ENCODE measurements at places on chromosomes 7 and 10.
A peak's percentile ranks its signal among the peaks of the same experiment; 100 is the strongest.

DNA sequence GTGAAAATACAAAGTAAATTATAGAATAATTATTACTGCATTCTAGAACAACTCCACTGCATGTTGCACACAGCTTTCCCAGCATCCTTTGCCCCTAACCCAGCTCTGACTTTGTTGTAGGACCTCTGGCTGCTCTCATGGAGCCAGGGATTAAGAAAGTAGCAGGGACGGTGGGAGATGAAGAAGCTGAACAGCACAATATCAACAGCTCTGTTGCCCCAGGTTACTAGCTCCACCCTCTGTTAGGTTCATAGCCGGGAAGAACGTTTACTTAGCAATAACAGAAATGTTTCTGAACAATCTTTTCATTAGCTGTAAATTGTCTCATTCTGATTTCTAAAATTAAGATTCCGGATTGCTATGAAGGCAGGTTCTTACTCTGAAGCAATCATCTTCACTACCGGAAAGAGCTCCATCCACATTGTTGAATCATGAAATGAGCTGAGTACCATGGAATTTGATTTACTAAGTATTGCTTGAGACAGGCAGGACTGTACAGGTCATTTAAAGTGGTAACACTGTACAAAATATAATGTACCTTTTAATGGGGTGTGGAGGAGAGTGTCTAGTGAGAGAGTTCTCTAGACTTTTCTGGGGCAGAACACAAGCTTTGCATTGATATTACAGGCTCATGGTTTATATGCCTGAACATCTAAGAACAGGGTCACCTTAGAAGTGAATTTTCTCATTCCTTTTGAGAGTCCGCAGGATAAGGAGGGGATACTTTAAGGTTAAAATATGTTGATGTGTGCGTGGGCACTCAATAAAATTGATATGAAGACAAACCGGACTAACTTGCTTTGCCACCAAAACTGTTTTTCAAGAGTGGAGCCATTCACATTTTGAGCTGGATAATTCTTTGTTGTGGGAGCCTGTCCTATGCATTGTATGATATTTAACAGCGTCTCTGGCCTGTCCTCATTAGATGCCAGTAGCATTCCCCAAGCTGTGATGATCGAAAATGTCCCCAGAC, 20.8 kb upstream of the RAB18 start:
- peak; percentile 8 for DNase-seq

DNA sequence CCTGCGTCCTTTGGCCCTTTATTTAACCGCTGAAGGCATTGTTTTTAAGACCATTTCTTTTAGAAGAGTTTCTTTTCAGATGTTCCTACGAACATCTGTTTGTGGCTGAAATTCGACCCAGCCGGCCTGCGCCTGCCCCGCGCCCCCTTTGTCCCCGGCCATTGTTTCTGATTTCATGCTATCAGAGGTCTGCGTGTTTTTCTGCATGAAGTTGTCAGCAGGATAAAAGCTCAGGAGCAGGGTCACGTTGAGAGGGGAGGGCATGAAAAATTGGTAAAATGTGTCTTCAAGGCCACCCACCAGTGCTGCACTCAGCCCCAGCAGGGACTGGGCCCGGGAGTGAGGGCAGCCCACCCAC, 43.1 kb downstream of the NKX6-2 start:
- no peak for DNase-seq

DNA sequence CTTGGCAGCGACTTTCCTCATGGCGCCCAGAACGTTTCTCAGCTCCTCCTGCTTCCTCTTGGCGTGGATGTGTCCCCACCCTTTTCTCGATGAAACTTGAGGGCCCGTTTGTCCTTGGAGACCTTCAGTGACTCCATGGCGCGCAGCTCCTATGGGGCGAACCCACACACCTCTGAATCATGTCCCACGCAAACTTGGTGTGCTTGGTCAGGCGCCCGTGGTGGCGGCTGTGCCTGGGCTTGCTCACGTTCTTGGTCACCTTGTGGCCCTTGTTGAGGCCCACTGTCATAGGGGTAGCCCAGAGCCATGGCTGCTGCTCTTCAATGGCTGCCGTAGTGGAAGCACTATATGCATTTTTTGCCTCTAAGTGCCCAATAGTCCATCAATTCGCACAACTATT, 117.5 kb upstream of the FOXP2 start:
- no peak for DNase-seq

DNA sequence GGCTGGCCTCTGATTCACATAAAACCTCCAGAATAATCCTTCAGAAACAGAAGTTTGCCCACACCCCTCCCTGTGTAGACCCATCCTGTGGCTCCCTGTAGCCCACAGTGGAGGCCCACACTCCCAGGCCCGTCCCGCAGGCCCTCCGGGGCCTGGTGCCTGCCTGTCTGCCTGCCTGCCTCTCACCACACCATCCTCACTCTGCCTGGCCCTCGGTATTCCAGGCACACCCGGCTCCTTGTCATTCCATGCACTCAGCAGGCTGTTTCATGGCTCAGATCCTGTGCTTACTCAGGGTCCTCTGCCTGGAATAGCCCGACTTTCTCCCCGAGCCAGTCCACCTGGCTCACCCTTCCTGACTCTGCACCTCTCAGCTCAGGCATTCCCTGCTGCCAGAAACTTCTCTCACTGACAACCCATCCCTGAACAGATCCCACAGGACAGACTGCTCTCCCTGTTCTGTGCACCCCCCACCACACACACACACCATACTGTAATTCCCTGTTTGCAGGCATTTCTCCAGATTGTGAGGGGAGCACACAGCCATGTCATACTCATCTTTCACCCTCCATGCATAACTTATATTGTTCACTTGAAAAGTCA, 498.0 kb upstream of the ZMIZ1 start:
- peak; percentile 51 for DNase-seq

GRCh38 chr10:131070856-131071255, 240.7 kb downstream of the TCERG1L start:
- DNase-seq = no peak

DNA sequence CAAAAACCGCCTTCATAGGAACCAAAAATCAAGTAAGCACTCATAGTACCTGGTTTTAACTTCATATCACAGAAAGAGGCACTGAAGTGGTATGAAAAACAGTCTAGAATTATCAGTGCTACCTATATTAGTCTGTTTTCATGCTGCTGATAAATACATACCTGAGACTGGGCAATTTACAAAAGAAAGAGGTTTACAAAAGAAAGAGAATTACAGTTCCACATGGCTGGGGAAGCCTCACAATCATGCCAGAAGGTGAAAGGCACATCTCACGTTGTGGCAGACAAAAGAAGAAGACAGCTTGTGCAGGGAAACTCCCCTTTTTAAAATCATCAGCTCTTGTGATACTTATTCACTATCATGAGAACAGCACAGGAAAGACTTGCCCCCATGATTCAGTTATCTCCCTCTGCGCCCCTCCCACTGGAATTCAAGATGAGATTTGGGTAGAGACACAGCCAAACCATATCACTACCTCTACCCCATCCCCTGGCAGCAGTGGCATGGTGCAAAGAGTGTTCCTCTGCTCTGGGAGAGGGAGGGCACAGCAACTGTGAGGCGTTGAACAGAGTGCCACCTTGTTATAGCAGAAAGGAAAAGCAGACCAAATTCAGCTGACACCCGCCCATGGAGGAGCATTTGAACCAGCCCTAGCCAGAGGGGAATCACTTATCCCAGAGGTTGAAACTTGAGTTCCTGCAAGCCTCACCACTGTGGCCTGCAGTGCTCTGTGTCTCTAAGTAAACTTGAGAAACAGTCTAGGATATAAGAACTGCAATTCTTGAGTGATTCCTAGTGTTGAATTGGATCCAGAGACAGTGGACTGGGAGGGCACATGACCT, 61.9 kb upstream of the PTPRZ1 start:
- no peak for DNase-seq

All from DMS79 treated with DMSO at 0.1 percent for 48 hours (cell line).